Epithelial cell of prostate (primary cell): ENCODE measurements at places on chromosomes 16 and 17.

DNA sequence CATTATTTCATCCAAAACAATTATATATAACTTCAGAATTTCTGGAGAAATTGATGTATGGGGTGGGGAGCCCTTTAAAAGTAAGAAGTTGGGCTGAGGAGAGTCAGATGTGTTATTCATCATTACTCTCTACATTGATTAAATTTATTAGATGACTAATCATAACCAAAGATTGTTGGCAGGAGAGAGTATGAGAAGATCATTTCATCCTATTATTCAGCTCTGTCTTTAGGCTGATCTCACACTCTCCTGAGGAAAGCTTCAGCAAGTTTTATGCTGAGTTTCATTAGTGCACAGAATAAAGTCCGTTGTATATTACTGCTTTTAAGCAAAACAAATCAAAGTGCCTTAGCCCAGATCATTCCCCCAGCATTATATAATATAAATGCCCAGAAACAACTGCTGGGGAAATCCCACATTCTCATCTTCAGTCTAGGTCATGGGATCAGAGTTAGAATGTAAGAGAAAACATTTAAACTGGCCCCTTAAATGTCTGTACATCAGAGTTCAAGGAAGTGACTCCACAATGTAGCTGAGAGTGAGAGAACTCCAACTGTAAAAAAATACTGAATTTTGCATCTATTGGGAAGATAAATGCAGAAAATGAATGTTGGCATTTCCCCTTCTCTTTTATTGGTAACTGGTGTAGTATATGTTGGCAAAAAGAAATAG, 130.1 kb upstream of the HLF start:
- no peak for DNase-seq

DNA sequence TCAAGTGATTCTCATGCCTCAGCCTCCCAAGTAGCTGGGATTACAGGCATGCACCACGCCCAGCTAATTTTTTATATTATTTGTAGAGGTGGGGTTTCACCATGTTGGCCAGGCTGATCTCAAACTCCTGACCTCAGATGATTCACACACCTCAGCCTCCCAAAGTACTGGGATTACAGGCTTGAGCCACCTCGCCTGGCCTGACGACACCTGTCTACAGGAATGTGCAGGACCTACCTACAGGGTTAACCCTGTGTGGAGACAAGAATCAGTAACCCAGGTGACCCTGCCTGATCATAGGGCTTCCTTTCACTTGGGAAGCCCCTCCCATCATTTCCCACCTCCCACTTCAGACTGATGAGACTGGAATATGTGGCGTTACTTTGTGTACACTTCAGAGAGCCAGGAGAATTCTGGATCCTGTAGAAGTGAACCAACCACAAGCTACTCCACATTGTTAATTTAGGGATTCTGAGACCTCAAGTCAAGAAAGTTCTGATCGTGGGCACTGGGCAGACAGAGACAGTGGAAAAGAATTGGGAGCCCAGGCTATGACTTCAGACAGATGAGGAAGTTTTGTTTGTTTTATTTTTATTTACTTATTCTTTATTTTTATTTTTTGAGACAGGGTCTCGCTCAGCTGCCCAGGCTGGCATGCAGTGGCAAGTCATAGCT, 5.7 kb upstream of the MILR1 start:
- DNase-seq: no peak

DNA sequence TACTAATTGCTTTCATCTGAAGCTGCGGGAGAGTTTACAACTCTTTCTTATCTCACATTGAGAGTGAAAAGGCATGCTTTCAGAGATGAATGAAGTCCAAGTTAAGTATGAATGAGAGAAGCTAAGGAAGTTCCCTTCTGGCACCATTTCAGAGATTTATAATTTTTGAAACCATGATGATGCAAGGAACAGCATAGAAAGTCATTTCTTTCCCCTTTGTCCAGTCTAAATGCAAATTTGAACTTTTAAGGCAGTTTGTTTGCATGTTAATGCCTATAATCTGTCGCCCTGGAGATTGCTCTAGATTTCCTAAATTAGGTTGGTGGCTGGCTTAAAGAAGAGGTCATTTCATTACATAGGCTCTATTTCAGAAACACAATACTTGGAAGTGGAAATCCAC, 594.8 kb upstream of the GOT2 start:
- DNase-seq: no peak

DNA sequence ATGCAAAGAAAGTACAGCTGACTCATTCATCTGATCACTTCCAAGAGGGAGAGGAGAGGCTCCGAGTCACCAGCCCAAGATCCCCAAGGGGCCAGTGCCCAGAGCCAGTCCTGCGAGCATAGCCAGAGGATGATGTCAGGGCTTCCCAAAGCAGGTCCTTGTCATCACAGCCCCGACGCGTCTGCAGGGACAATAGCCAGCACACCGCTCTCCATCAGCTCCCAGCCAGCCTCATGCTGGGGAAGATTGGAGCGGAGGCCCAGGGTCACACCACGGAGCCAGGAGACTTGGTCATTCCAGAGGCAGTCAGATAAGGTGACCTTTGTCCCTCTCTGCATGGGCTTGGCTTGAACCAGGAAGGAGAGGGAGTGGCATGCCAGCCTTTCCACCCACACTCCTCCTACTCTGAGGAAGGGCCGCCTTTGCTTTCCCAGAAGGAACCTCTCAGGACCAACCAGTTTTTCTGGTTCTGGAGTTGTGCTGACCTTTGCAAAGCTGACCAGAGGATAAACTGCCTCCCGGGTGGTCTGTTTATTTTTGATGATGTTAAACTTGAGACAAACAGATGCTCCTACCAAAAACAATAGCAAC, 58.3 kb upstream of the ARHGAP44 start:
- DNase-seq: no peak

DNA sequence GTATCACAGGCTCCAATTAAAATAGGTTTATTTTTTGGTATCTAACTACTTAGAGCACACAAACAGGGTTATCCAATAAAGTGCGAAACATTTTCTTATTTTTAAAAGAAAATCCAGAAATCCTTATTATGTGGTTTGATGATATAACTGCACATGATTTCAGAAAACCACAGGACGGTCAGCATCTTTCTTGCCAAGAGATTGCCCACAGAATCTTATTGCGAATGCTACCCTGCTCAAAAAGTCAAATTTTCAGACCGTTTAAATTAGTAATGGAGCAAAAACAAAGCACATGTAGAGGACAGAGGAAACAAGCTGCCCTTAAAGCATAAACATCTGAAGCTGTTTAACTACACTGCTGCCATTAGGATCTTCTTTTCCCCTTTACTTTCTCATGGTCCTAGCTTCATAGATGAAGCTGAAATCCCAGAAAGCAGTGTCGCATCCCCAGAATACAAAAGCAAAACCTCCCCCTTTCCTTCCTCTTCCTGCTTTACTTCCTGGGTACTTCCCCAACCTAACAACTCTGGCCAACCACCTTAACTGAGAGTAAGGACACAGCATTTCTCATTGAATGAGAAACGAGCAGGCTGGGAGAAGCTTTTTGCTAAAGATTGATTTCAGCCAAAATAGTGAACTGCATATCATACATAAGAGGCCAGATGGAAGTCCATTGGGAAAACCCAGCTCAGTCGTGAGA, 43.7 kb downstream of the CMTM4 start:
- DNase-seq: no peak

- no peak for DNase-seq
These were observed 631.9 kb upstream of the CA10 start for GRCh38 chr17:52790359-52790955.

DNA sequence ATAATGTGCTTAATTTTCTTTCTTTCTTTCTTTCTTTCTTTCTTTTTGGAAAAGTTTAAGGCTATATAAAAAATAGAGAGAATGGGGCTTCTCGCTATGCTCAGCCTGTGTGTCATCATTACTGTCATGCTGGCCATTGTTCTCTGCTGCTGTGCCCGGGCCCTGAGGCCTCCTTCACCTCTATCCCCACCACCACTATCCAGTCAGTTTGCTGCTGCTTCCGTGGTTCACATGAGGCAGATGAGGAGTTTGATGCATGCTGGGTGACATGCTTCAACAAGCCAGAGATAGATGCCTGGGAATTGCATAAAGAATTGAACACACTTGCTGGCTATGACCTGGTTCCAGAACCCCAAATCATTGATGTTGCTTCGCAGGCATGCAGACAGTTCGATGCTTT, 36.3 kb downstream of the PITPNC1 start:
- peak; percentile 44 for DNase-seq

- DNase-seq: no peak
These were observed 10.7 kb upstream of the CENPV start for GRCh38 chr17:16363749-16364536.

GRCh38 chr17:42571435-42572225, 4.7 kb downstream of the MLX start:
- no peak for DNase-seq

- no peak for DNase-seq
These were observed 920 bp upstream of the ZCCHC14 start for GRCh38 chr16:87493608-87494280.

- no peak for DNase-seq
These were observed 12.9 kb downstream of the TRPV2 start for GRCh38 chr17:16428098-16428882.

- no peak for DNase-seq
These were observed 706.5 kb downstream of the KCNJ2 start for GRCh38 chr17:70875729-70876310.

DNA sequence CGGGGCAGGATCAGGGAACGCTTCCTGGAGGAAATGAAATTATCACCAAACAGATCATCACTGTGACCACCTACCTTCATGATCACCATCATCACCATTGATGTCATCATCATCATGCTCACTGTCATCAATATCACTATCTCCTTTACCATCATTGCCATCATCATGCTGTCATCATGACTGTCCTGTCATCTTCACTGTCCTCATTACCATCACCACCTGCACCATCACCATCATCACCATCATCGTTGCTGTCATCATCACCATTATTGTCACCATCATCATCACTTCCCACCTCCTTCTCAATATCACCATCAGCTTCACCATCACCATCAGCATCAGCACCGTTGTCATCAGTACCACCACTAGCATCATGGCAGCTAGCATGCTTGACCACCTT, 65.3 kb downstream of the NTN1 start:
- DNase-seq: no peak

DNA sequence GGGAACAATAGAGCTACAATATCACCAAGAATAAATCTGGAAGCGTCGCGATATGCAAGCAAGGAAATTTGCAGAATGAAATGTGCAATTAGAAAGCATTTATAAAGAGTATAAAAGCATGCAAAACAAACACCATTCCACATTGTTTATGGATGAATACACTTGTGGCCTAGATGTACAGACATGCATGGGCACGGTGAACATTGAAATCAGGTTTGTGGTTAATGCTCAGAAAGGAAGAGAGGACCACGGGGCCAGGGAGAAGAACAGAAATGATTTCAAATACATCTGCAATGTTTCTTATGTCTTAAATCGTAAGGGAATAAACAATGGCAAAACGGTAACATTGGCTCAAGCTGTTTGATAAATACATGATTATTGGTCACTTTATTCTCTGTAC, 235.9 kb downstream of the FOXL1 start:
- DNase-seq: peak; percentile 50
